ENCODE measurements at places on chromosomes 7 and 10. TPM values are rescaled to one million over a fixed set of nuclear protein-coding genes. Genes with fewer than 3 reads are reported as not detected.

ECHDC3 gene
- total RNA-seq: 3.9 TPM

PRPF18 gene
- 45.7 TPM for total RNA-seq

KNDC1 gene
- 3.0 TPM for total RNA-seq

ATOH7 gene
- not detected for total RNA-seq

TUBAL3 gene
- total RNA-seq: not detected

KEL gene
- not detected for total RNA-seq

AKR1C8 gene
- not detected for total RNA-seq

NOS3 gene
- total RNA-seq: 6.5 TPM

PFKFB3 gene
- 111 TPM for total RNA-seq

GATA3 gene
- not detected for total RNA-seq

CNPY1 gene
- not detected for total RNA-seq

TAS2R41 gene
- total RNA-seq: not detected

PRRT4 gene
- total RNA-seq: not detected

PLEKHS1 gene
- total RNA-seq: not detected

GPR15LG gene
- not detected for total RNA-seq

GLI3 gene
- 7.2 TPM for total RNA-seq

HMX2 gene
- not detected for total RNA-seq

WNT2 gene
- 0.97 TPM for total RNA-seq

ITGB8 gene
- total RNA-seq: 12.6 TPM

CTAGE15 gene
- total RNA-seq: not detected

ASAH2 gene
- 2.3 TPM for total RNA-seq

TAX1BP1 gene
- total RNA-seq: 189 TPM

ABCA13 gene
- 0.09 TPM for total RNA-seq

PKD2L1 gene
- total RNA-seq: not detected

SNX10 gene
- total RNA-seq: 0.32 TPM

PTPRN2 gene
- under 0.01 TPM for total RNA-seq

All from smooth muscle cell of the umbilical artery (primary cell).